ENCODE measurements at places on chromosomes 5 and 9. TPM values are rescaled to one million over a fixed set of nuclear protein-coding genes. Genes with fewer than 3 reads are reported as not detected.

FAM151B gene
- 14.7 TPM for total RNA-seq

SH3GL2 gene
- 17.5 TPM for total RNA-seq

ECSCR gene
- total RNA-seq = not detected

SNX24 gene
- 29.9 TPM for total RNA-seq

HK3 gene
- total RNA-seq = not detected

PCDHGA2 gene
- 1.3 TPM for total RNA-seq

FOCAD gene
- 212 TPM for total RNA-seq

- peaks cover 8% of the 10 kb centered on the region for H3K27me3 ChIP-seq
- DNase-seq = no peak
- peaks cover 32% of the 10 kb centered on the region for H3K4me1 ChIP-seq
- H3K4me3 ChIP-seq = no peak overlapping the region
- H3K27ac ChIP-seq = no peak overlapping the region
- H3K36me3 ChIP-seq = no peaks in the 10 kb centered on the region
These were observed 21.7 kb downstream of the IGIP start for GRCh38 chr5:140147460-140147859.

DNA sequence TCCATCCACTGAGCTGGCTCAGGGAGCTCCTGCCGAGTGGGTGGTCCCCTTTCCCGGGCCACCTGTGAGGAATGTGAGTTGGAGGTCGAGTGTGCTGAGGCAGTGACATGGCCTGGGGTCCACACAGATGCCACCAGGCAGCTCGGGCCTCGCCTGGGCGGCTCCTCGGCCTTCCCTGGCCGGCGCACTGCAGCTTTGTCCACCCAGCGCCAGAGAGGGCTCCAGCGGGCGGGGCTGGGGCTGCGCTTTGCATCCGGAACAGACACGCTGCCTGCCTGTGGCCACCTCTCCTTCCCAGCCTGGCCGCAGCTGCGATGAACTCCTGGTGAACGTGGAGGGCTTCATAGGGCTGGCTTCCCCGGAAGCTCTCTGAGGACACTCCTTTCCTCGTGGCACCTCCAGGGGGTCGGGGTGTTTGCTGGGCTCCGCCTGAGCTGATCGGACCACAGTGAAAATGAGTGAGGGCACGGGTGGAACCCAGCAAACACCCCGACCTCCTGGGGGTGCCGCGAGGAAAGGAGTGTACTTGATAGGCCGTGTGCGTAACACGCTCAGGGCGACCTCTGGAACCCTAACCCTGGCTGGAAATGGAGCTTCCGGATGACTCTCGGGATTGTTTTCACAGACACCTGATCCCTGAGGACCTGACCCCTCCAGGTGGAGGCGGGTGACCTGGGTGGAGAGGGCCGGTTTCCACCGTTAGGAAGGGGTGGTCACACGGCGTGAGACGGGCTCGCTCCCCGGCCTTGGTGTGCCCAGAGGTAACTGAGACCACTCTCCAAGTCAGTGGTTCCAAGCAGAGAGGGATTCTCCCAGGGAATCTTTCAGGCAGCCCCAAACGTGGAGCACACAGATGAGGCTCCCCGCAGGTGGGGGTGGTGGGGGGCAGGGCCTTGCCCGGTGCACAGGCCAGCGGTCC lies 31.8 kb upstream of the RXRA start:
- H3K36me3 ChIP-seq = no peaks in the 10 kb centered on the region
- peak overlapping the region; percentile 20 for H3K4me3 ChIP-seq
- peaks cover 9% of the 10 kb centered on the region for H3K4me1 ChIP-seq
- no peaks in the 10 kb centered on the region for H3K27me3 ChIP-seq
- no peak overlapping the region for H3K27ac ChIP-seq

GRCh38 chr5:11007269-11007870 lies 246.3 kb upstream of the DAP start:
- no peaks in the 10 kb centered on the region for H3K36me3 ChIP-seq
- DNase-seq = no peak
- no peak overlapping the region for H3K4me3 ChIP-seq
- no peak overlapping the region for H3K27ac ChIP-seq
- no peaks in the 10 kb centered on the region for H3K27me3 ChIP-seq

DNA sequence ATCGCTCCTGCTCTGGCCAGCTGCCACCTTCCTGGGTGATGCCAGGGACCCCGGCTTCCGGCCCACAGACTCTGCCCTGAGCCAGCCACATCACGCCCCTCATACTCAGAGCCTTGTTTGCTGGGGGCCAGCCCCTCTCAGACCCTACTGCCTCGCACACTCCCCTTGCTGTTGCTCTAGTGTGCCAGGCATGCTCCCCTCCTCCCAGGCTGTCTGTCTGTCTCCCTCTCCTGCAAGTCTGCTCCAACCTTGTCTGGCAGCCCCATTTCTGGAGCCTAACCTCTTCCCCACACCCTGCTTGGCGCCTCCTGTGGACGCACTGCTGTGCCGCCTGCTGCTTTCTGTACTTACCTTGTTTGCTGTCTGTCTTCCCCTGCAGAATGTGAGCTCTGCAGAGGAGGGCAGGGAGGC lies 184.7 kb downstream of the HSPA4 start:
- no peak overlapping the region for H3K27ac ChIP-seq
- no peaks in the 10 kb centered on the region for H3K36me3 ChIP-seq
- no peak overlapping the region for H3K4me3 ChIP-seq
- no peaks in the 10 kb centered on the region for H3K4me1 ChIP-seq
- no peaks in the 10 kb centered on the region for H3K27me3 ChIP-seq

DNA sequence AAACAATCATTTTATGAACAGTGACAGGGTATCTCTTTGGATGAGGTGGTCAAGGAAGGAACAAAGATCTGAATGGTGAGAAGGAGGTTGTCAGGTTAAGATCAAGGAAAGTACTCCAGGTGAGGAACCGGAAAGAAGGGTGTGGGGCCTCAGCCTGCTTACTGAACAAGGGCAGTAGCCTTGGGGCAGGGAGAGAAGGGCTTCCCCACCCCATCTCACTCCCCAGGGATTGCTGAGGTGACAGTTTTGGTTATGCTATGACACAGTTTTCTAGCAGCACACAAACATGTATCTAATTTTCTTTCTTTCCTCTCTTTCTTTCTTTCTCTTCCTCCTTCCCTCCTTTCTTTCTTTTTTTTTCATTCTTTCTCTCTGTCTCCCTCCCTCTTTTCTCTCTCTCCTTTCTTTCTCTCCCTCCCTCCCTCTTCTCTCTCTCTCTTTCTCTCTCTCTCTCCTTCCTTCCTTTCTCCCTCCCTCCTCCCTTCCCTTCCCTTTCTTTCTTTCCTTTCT lies 4.1 kb upstream of the HDHD3 start:
- peak overlapping the region; percentile 84 for H3K27ac ChIP-seq
- DNase-seq = peak; percentile 66
- H3K4me3 ChIP-seq = no peak overlapping the region
- peaks cover 4% of the 10 kb centered on the region for H3K36me3 ChIP-seq
- no peaks in the 10 kb centered on the region for H3K27me3 ChIP-seq
- peaks cover 42% of the 10 kb centered on the region for H3K4me1 ChIP-seq

DNA sequence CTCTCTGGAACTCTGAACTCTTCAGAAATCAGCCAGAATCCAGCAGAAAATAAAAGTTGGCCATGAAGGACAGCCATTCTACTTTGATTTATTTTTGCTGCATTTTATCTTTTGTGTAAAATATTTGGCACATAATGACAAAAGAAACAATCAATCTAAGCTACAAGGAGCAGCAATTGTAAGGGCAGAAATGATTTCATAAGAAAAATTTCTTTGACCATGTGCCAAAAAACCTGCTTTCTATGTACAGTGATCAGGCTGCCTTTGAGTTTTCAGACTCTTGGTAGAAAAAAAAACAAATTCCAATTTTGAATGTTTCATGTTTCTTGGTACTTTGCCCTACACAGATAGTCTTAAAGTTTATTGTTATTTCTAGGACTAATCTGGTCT lies 69.8 kb upstream of the SLC1A3 start:
- no peaks in the 10 kb centered on the region for H3K4me1 ChIP-seq
- peak; percentile 22 for DNase-seq
- H3K4me3 ChIP-seq = no peak overlapping the region
- no peaks in the 10 kb centered on the region for H3K27me3 ChIP-seq
- no peak overlapping the region for H3K27ac ChIP-seq
- no peaks in the 10 kb centered on the region for H3K36me3 ChIP-seq

DNA sequence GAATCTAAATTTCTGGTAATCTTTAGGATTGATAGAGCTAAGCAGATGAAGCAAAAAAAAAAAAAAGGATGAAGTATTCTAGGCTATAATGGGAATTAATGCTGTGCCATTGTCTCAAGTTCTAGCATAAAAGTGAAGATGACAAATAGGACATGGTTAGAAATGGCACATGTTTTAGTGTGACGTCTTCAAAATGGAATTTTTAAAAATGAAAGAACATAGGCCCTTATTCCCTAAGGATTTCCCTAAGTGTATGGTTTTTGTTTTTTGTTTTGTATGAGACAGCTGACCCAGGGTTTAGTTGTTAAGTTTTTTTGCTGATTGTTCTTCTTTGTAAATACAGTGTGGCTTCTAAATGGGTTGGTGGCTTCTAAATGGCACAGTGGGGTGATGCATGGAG lies 7.1 kb downstream of the TLE4 start:
- no peak overlapping the region for H3K4me3 ChIP-seq
- no peak for DNase-seq
- H3K27ac ChIP-seq = no peak overlapping the region

DNA sequence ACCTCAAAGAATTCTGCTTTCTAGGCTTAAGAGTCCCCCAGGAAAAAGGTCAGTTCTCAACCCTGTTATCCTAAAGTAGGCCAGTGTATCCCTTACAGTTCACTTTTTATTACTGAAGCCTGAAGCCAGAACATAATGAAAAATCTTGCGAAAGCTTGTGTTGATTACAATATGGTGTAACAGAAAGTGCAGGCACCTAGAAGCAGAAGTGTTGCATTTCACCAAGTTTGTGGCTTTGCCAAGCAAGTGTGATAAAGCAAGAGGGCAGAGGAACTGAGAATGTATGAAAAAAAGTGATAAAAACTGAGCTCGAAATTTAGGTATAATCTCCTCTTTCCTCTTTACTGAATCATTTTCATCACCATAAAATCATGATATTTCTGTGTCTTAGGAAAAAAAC lies 26.2 kb downstream of the AGTPBP1 start:
- no peak for DNase-seq
- H3K36me3 ChIP-seq = no peaks in the 10 kb centered on the region
- H3K27ac ChIP-seq = no peak overlapping the region

GRCh38 chr5:77981820-77982219 lies 205.7 kb upstream of the TBCA start:
- H3K4me1 ChIP-seq = no peaks in the 10 kb centered on the region
- no peak overlapping the region for H3K27ac ChIP-seq
- H3K27me3 ChIP-seq = no peaks in the 10 kb centered on the region
- DNase-seq = no peak
- H3K4me3 ChIP-seq = no peak overlapping the region
- no peaks in the 10 kb centered on the region for H3K36me3 ChIP-seq

DNA sequence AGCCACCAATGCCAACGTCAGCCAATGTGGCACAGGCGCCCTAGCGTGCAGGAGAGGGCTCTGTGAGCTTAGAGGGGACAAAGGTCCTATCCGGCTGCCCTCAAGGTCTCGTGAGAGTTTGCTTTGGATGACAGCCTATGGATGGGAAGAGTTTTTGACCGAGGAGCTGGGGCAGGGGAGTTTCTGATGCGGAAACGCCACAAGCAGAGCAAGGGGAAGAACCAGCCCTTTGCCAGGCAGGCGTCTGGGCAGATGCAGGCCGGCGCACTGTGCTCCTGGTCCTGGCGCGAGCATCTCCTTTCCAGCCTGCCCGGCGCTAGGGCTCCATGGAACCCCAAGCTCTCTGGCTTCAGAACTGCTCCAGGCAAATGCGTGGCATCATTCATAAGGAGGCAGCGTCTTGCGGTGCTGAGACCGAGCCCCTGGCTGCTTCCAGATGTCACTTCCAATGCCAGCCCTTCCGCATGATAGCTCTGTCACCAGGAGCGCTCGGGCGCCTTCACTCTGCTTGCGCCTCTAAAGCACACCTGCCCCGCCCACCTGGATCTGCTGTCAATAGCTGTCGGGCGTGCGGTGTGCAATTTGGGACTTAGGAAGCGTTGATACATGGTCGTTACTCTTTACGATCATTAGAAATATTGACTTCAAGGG lies 374.9 kb upstream of the IRX1 start:
- H3K4me3 ChIP-seq = no peak overlapping the region
- no peaks in the 10 kb centered on the region for H3K4me1 ChIP-seq
- DNase-seq = no peak

DNA sequence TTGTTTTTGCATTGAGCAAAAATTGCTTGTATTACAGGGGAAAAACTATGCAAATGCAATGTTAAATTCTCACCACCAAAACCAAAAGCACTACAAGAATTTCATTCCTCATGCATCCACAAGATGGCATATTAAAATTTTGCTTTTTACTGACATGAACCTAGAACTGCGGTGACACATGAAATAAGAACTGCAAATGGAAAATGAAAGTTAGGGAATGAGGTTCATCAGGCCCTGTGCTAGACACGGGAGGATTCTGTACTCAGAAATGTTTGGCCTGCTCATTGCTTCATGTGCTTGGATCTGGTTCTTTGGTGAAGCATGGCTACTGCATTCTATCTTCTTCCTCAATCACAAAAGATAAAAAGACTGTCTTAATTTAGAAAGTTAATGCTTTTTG lies 9.1 kb upstream of the RFK start:
- peaks cover 13% of the 10 kb centered on the region for H3K4me1 ChIP-seq
- no peak overlapping the region for H3K4me3 ChIP-seq
- H3K27ac ChIP-seq = peak overlapping the region; percentile 21

- H3K27ac ChIP-seq = no peak overlapping the region
- DNase-seq = no peak
- no peak overlapping the region for H3K4me3 ChIP-seq
- no peaks in the 10 kb centered on the region for H3K4me1 ChIP-seq
- H3K27me3 ChIP-seq = no peaks in the 10 kb centered on the region
These were observed 110.9 kb downstream of the FOXD1 start for GRCh38 chr5:73337586-73338255.

DNA sequence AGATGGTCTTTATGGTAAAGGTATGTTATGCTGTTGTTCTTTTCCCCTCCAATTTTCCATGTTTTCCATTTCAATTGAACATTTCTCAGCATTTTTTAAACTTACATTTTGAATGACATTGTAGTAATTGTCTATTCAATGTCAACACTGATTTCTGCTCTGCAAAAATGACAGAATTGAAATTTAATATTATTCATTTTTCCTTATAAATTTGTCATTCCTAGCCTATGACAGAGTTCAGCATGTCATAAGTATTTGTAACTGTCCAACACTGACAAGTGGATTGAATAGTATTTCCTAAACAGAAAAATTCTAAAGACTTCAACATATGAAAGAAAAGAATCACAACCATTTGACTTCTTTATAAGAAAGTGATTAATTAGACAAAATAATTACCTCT lies 1478.3 kb upstream of the CDH6 start:
- DNase-seq = no peak
- no peaks in the 10 kb centered on the region for H3K27me3 ChIP-seq
- no peaks in the 10 kb centered on the region for H3K36me3 ChIP-seq
- no peaks in the 10 kb centered on the region for H3K4me1 ChIP-seq

- no peak for DNase-seq
- H3K36me3 ChIP-seq = peaks cover 17% of the 10 kb centered on the region
- H3K27ac ChIP-seq = no peak overlapping the region
- no peak overlapping the region for H3K4me3 ChIP-seq
These were observed 57.6 kb downstream of the JAK2 start for GRCh38 chr9:5042661-5043178.
